ENCODE measurements at places on chromosomes 3 and 15.

- peak; percentile 12 for DNase-seq
Observed at GRCh38 chr3:53921296-53921695, 29.6 kb upstream of the SELENOK start.

GRCh38 chr15:79981831-79982455, 10.9 kb upstream of the BCL2A1 start:
- no peak for DNase-seq

- DNase-seq, result no peak
Observed at GRCh38 chr3:11818033-11818432, 28.7 kb downstream of the TAMM41 start.

GRCh38 chr3:69890691-69891090, 108.8 kb upstream of the SAMMSON start:
- DNase-seq, result no peak

GRCh38 chr3:123157598-123158287, 44.0 kb upstream of the SEC22A start:
- no peak for DNase-seq

- DNase-seq, result no peak
Observed at GRCh38 chr3:171981271-171981605, 58.1 kb upstream of the FNDC3B start.

GRCh38 chr15:36221992-36222391, 357.4 kb upstream of the CDIN1 start:
- DNase-seq, result no peak

GRCh38 chr15:39591141-39591895, 10.4 kb downstream of the THBS1 start:
- no peak for DNase-seq

All from activated CD4-positive, alpha-beta T cell treated with anti-CD3 and anti-CD28 coated beads, Interleukin-2, amount 10 ng/mL, durations not matched to agents 7 days and 5 days (primary cell).